ENCODE measurements at places on chromosomes 4 and X.

- peak; percentile 45 for DNase-seq
These were observed 999.0 kb upstream of the ADGRL3 start for GRCh38 chr4:60201052-60201673.

GRCh38 chr4:145580906-145581305 is 38.3 kb upstream of the MMAA start:
- DNase-seq: no peak

DNA sequence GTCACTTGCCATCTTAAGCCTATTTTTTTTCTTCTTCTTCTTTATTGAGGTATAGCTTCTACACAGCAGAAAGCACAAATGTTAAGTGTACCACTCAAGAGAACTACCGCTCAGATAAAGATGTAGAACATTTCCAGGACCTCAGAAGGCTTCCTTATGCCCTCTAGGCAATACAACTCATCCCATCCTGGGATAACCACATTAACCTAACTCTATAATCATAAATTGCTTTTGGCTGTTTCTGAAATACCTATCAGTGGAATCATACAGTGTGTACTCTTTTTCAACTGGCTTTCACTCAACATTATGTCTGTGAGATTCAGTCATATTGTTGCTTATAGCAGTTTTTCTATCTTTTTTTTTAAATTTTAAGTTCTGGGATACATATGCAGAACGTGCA is 51.7 kb downstream of the ARFIP1 start:
- no peak for DNase-seq

- no peak for DNase-seq
These were observed 72.5 kb downstream of the C4orf46 start for GRCh38 chr4:158599150-158599549.

DNA sequence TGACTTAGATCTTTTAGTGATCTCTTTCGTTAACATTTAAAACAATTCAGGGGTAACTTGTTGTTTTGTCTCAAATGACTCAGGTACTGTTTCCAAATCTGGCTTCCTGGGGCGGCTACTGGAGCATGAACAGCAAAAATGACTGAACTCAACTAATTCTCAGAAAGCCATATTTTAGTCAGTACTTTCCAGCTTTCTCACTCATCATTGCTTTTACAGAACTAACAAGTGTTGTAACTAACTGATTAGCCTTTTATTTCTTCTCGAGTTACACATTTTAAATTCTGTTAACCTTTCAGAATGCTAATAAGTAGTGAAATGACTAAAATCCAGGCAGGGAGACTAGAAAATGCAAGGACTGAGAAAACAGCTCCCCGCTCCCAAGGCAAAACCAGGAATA is 55.3 kb downstream of the JADE3 start:
- DNase-seq: peak; percentile 84

GRCh38 chr4:34486461-34487363 is 1757.6 kb downstream of the ARAP2 start:
- DNase-seq: no peak

DNA sequence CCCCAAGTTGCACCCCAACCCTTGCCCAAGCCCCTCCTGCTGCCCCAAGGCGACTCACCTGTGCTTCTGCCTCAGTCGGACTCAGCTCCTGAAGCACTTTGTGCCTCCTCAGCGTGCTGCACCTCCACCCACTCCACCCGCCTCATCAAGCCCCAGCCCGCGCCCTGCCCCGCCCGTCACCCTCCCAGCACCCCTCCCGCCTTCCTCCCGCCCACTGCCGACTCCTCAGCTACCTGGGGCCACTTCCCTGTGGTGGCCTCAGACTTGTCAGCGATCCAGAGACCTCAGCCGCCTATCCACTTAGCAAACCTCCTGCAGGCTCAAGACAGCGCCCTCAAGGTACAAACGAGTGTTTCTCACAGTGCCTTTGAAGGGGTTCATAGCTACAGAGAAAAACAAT is 19.6 kb upstream of the IQCM start:
- no peak for DNase-seq

GRCh38 chr4:82515705-82516104 is 46.1 kb downstream of the TMEM150C start:
- no peak for DNase-seq

- no peak for DNase-seq
These were observed 249.8 kb downstream of the ANTXR2 start for GRCh38 chr4:79823148-79823763.

DNA sequence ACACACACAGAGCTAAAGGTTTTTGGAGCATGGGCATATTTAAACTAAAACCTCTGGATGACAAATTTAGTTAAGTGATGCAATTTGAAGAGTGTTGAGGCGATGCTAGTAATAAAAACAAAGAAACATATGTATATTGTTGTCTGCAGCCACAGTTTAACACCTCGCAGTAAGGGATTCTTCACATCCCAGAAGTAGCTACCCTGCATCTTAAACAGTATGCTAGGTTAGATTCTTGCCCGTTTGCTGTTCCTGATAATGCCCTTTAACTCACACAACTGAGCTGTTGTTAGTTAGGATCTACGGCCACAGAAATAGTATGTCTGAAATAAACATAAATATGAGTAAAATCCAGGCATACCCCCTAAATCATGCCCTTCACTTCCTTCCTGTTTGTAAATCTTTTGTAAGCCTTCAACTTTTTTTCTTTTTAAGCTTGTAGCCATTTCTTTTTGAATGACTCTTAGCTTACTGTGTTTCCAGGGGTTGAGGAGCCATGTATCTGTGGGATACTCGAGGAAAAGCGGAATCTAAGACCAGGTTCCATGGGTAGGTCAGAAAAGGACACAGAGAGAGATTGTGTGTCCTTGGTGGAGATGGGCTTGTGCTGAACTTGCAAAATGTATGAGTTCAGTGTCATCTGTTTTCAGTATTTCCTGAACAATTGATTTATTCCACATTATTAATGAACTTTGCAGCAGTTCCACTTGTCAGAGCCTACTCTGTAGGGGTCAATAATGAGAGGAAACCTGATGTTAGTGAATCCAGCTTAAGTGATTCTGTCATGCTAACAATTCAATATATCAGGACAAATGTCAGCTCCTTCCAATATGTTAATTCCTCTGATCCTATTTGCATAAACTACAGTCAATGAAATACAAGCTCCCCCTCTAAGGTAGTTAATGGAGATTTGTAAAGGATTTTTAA is 349.6 kb downstream of the GPAT3 start:
- DNase-seq: no peak

DNA sequence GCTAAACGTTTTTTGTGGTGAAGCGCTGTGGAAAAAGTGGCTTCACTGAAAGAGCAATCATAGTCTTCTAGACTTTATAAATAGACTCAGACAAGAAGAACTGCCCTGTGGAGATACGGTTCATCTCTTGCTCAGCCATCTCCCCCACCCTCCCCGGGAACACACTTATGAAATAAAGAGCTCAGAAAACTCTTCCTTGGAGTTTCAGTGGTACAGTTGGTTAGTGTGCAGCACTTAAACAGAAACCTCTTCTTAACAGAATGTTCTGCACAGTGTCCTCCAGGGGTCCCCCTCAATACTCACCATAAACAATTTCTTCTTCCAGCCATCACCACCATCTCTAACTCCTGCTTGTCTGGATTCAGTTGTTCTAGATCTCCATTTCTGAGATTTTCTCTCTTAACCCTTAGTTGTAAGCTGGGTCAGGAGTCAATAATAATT is 313.0 kb downstream of the ARHGAP10 start:
- DNase-seq: no peak

DNA sequence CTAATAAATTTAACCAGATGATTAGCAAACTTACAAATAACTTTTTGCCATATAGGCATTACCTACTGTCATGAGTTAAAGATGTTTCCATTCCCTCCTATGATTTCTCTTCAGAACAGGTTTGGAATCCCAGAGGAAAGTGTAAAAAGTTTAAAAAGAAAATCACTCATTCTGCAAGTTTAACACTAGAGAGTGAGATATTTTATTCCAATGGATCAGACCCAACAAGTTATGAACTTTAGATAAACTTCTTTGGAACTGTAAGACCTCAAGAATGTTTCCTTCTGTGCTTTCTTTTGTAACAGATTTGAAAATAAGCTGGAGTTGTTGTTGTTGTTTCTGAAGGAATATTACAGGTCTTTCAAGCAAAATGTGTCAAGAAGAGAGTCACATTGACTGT is 51.6 kb downstream of the PPP3CA start:
- no peak for DNase-seq

DNA sequence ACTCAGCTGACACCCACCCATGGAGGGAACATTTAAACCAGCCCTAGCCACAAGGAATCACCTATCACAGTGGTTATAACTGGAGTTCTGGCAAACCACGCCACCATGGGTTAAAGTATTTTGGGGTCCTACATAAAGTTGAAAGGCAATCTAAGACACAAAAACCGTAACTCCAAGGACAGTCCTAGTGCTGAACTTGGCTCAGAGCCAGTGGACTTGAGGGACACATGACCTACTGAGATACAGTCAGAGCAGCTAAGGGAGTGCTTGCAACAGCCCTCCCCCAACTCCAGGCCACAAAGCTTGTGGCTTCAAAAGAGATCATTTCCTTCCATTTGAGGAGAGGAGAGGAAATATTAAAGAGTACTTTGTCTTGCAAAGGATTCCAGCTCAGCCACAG is 300.5 kb downstream of the FGF13 start:
- DNase-seq: no peak

DNA sequence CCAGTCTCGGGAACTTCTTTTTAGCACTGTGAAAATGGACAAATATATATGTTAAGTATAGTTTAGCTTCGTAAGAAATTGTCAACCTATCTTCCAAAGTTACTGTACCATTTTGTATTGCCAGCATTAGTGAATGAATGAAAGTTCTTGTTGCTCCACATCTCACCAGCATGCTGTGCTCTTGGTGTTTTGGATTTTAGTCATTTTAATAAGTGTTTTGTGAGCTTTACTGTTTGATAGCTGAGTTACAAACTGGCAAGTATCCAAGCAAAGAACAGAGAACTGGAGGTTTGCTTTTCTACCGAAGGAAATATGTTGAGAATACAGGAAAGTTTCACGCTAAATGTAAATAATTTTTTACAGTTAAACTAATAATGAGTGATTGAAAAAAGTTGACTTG is 33.0 kb downstream of the SNCA start:
- no peak for DNase-seq

- no peak for DNase-seq
These were observed 187.6 kb downstream of the TSPAN5 start for GRCh38 chr4:98470831-98471230.

GRCh38 chrX:105876658-105877057 is 54.3 kb downstream of the NRK start:
- DNase-seq: peak; percentile 24

GRCh38 chrX:24285082-24285481 is 28.8 kb downstream of the SUPT20HL2 start:
- no peak for DNase-seq

GRCh38 chr4:118265312-118266144 is 87.3 kb downstream of the PRSS12 start:
- peak; percentile 31 for DNase-seq

DNA sequence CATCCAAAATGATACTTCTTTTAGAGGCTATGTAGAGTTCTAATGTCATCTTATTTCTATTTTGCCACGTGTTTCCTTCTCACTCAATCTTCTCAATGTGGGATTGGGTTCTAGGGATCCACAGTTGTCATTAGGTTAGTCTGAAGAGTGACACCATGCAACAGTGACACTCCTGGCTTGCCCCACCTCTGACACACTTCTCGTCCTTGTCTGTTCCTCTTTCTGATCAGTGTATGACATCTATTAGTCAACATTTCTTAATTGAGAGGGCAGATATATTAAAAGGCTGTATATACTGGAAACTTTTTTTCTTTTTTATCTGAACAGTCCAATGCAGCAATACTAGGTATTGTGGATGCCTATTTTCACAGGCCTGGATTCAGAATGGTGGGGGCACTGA is 67.6 kb upstream of the GYPA start:
- DNase-seq: no peak

DNA sequence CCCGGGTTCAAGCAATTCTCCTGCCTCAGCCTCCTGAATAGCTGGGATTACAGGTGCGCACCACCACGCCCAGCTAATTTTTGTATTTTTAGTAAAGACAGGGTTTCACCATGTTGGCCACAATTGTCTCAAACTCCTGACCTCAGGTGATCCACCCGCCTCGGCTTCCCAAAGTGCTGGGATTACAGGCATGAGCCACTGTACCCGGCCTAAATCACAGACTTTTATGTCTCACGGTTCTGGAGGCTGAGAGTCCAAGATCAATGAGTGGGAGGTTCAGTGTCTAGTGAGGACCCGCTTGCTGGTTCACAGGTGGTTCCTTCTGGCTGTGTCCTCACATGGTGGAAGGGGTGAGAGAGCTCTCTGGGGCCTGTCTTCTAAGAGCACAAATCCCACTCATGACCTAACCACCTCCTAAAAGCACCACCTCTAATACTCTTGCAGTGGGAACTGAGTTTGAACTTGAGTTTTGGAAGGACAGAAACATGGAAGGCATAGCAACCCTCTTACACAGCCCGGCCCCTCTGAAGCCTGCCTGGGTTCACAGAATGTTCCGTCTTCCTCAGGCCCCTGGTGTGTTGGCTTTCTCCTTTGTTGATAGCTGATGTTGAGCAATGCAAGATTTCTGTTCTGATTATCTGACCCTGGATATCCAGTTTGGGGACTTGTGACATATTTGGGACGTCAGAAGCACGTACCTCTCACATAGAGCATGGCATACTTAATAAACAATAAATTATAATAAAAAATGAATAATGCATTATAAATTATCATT is 1.9 kb upstream of the AKAP17A start:
- no peak for DNase-seq
